Fibroblast of the conjunctiva (primary cell): ENCODE measurements at places on chromosomes 6 and 20.

- no peak for DNase-seq
Measured at GRCh38 chr6:68726992-68727391, 91.9 kb downstream of the ADGRB3 start.

DNA sequence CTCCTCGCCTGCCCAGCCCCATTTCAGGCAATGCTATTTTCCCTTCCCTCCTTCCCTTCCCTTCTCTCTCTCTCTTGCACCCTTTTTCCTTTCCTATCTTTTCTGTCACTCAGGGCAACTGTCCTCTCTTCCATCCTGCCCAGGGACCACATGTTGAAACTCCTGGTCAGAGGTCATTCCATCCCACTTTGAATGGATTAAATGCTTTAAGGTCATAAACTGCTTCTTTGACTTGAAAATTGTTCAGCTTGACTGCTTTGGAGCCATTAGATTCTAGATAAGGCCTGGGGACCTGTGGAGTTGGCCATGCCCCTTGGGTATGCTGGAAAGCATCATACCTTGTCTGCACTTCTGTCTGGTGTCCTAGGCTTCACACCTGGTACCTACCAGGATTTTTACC, 106.1 kb downstream of the DTNBP1 start:
- no peak for DNase-seq

- no peak for DNase-seq
Measured at GRCh38 chr6:114024746-114025145, 53.8 kb upstream of the HDAC2 start.

DNA sequence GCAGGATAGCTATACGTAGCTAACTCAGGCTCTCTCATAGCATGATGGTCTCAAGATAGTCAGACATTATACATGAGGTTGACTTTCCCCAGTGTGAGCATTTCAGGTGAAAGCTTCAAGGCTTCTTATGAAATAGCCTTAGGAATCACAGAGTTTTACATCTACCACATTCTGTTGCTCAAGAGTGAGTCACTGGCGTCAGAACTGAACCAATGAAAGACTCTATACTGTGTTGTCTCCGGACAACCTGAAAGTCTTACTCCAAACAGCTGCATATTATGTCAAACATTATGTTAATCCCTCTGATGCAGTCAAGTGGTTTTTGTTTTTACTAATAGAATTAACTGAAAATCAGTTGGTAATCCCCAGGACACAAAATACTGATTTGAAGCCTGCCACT, 79.8 kb upstream of the TRDN start:
- DNase-seq: no peak

GRCh38 chr6:64123761-64124633, 488.4 kb downstream of the PHF3 start:
- DNase-seq: no peak

DNA sequence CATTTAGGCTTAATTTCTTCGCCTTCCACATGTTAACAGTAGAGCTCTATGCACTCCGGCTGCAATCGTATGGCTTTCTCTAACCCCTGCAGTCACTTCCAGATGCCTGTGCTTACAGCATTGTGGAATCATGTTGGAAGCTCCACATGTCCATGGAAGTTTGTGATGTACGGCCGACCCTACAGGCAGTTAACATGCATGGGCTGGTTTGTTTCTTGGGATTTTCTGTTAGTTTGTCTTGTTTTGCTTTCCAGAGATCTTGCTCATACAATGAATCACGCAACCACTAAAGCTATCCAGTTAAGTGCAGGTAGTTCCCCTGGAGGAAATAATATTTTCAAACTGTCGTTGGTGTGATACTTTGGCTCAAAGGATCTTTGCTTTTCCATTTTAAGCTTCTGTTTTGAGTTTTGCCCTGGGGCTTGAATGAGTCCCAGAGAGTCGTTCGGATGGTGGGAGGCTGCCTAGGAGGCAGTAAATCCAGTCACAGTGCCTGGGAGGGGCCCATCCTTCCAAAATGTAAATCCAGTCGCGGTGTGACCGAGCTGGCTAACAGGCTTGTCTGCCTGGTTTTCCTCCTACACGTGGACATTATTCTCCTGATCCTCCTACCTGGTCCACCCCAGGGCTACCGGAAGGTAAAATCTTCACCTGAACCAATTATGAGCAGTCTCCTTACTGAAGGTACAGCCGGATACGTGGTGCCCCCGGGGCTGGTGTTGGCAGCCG, 225.9 kb downstream of the SMOC2 start:
- DNase-seq: no peak

- peak; percentile 77 for DNase-seq
Measured at GRCh38 chr20:1934721-1935573, 39.7 kb downstream of the SIRPA start.

GRCh38 chr6:33851959-33852358, 48.2 kb upstream of the MLN start:
- no peak for DNase-seq

GRCh38 chr6:81761197-81761596, 8.7 kb upstream of the TENT5A start:
- DNase-seq: no peak

DNA sequence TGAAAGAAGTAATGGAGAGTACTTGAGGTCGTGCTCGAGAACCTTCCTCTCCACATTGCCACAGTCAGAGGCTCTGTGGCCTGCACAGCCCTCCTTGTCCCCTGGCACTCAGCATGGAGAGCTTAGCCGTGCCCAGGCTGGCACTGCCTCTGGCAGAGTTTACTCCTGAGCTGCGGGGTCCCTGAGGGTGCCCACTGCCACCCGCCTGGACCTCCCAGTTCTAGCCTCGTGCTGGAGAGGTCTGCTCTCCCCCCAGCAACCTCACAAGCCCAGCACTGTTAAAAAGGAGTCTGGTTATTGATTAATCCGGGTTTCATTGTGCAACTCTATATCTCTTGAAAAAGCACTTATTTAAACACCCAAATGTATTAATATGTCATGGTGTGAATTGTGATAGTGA, 226.8 kb downstream of the TMEM242 start:
- DNase-seq: no peak

DNA sequence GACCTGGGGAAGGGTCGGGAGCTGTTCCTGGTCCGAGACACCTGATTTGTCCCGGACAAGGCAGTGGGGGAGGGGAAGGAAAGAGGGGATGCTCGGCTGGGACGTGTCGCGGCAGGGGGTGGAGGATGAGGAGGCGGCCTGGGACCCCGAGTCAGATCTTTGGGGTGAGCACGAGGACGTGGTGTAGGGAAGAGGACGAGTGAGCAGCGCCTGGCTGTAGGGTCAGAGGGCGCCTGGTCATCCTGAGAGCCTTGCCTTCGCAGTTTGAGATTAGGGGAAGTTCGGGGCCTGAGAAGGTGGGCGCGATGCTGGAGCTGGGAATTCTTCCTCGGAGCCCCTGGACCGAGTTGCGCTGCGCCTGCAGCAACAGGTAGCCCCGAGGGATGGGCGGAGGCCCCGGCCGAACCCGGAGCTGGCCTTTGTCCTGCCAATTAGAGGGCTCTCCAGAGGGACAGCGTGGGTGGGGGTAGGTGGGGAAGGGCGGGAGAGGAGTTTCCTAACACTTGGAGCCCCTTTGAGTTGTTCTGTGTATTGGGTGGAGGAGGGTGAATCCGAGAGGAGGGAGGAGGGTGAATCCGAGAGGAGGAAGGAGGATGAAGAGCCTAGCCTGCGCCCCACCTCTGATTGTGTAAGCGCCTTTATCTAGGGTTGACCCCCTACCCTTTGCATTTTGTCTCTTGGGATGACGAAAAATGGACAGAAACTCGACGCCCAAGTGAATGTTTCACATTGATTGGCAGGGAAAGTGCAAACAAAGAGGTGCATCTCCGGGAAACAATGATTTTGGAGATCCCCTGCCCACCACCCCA, 72.0 kb downstream of the SOX4 start:
- no peak for DNase-seq

DNA sequence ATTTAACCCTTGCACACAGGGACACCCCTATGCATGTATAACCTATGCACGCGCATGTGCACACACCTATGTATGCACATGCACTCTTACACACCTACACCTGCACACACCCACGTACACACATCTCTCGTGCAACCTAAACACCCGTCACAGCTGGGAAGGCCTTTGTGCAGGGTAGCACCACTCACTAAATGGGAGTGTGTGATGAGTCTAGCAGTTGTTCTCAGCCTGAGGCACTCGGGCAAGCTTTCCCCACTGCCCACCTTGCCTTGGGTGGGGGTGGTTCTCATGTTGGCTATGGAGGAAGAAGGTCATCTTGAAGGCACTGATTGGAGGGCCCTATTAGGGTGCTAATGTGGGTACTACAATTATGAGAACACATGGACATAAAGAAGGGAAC, 85.8 kb downstream of the DLL1 start:
- no peak for DNase-seq

DNA sequence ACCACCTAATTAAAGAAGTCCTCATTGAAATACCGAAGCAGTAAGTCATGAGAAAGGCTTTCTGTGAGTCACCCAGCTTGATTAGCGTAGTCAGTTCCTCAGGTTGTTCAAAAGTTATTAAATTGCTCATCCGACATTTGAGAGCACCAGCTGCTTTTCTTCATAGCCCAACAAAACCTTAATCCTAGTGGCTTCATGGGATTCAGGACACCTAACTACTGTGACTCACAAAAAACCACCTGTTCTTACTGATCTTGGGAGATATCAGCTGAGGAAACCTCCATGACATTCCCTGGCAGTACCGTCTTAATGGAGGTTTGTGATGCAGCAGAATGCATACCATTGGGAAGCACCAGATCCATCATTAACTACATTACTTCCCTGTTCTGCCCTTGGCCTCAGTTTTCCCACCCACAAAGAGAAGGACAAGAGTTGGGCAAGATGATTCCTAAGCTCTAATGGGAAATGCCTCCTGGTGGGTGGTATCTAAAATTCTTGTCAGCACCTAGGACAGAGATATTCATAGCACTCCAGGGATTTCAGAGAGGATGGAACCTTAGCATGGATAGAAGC, 103.8 kb downstream of the KHDC1L start:
- DNase-seq: no peak

- no peak for DNase-seq
Measured at GRCh38 chr6:70838907-70839285, 118.0 kb downstream of the B3GAT2 start.

GRCh38 chr20:16930656-16931055, 182.5 kb downstream of the OTOR start:
- no peak for DNase-seq

DNA sequence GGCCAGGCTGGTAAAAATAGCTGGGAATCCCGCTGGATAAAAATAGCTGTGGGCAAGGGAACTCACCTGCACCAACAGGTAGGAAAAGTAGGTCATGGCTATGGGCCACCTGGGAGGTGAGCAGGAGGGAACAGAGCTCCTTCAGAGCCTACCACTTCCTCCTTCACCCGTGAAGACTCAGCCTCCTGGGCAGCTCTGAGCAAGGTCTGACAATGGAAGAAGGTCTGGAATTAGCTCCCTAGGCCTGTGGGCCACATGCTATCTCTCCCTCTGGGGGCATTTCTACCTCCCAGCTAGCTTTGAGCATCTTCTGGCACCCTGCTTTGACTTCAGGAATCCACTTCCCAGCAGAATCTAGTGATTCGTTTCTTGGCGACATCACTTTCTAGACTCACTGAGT, 153.9 kb downstream of the MRPL14 start:
- DNase-seq: no peak

GRCh38 chr20:38747495-38748096, 664 bp upstream of the ACTR5 start:
- DNase-seq: no peak

GRCh38 chr6:108052706-108053105, 21.8 kb downstream of the OSTM1 start:
- no peak for DNase-seq

GRCh38 chr6:161418463-161418945, 144.6 kb upstream of the AGPAT4 start:
- peak; percentile 81 for DNase-seq

DNA sequence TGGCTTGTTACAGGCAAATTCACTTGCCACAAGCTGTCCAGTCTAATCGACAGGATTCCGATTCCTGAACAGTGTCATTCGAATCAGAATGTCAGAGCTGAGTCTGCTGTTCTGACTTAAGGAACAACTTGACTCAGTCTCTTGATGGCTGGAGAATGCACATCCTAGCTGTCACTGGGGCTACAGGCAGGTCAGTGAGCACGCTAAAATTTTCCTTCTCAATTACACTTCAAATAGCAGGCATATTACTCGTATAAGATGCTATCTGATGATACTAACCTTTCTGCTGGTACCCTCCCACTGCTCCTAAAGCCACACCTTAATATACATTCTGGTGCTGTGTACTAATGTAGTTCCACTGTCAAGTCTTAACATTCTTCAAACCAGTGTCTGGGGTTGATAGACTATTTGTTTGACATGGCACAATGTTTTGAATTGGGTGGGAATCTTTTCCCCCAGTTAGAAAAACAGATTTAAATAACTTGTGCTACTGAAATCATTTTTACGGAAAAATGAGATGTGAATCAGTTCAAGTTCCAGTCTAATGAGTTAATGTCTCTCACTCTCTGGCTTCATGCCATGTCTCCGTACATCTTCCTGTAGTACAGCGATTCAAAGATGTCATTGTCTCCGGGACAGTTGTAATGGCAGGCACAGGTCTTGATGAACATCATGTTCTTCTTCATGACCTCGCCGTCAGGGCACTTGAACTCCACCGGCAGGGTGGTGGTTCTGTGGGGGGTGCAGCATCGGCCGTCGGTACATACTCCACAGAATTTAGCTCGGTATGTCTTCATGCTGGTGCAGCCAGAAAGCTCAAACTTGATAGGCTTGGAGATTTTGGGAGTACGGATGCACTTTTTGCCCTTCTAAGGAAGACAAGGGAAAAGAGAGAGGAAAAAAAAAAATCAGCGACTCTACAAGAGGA, 2.2 kb downstream of the CCN2 start:
- no peak for DNase-seq

DNA sequence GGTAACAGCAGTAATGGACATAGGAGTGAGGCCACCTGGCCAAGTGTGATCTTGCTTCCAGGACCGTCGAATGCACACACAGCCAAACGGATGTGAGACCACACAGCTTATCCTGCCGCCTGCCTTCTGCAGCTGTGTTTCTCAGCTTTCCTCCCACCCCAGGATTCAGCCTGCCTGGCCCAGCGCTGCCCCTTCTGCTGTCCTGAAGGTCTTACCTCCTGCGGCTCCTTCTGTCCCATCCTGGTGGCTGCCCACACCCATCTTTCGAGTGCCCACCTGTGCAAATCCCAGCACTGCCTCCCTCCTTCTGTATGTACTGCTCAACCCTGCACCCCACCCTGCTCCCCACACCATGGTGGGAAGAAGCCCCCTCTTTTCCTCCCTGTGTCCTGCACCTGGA, 49.4 kb upstream of the DACT2 start:
- no peak for DNase-seq

- no peak for DNase-seq
Measured at GRCh38 chr6:13725052-13725451, 13.4 kb upstream of the RANBP9 start.
